ENCODE measurements at places on chromosomes 3 and 15. TPM values are rescaled to one million over a fixed set of nuclear protein-coding genes. Genes with fewer than 3 reads are reported as not detected.

DNA sequence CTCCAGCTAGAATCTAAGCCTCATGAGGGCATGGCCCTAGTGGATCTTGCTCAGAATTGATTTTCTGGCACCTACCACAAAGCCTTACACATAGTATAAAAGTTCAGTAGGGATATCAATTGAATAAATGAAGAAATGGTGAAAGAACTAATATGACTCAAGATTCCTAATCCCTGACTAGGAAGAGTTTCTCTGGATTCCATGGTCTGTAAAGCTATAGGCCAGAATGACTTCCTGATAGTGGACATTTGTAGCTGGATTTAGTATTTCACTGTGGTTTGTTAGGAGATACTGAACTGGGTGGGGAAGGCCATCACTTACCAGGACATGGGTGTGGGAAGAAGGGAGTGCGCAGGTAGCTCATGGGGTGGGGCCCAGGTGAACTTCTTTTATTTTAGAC, 168.9 kb downstream of the RAP2B start:
- H3K4me1 ChIP-seq, result no peaks in the 10 kb centered on the region
- no peaks in the 10 kb centered on the region for H3K36me3 ChIP-seq
- DNase-seq, result no peak

DNA sequence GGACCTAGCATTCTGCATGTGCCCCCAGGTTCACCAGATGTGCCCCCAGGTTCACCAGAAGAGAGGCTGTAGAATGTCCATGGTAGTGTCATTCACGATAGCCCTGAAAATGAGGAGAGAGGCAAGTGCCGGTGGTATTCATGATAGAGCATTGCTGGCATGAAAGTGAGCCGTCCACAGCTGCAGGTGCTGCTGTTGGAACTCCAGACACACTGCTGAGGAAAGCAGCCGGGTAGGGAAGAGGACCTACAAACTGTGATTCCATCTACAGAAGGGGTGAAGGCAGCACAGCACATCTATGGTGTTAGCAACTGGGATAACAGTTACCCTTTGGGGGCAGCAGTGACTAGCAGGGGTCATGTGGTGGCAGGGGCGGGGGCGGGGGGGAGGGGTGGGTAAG, 125.0 kb upstream of the PLXNA1 start:
- no peaks in the 10 kb centered on the region for H3K4me1 ChIP-seq
- no peak overlapping the region for H3K27ac ChIP-seq
- H3K36me3 ChIP-seq, result no peaks in the 10 kb centered on the region
- no peak overlapping the region for H3K4me3 ChIP-seq
- H3K27me3 ChIP-seq, result no peaks in the 10 kb centered on the region

DNA sequence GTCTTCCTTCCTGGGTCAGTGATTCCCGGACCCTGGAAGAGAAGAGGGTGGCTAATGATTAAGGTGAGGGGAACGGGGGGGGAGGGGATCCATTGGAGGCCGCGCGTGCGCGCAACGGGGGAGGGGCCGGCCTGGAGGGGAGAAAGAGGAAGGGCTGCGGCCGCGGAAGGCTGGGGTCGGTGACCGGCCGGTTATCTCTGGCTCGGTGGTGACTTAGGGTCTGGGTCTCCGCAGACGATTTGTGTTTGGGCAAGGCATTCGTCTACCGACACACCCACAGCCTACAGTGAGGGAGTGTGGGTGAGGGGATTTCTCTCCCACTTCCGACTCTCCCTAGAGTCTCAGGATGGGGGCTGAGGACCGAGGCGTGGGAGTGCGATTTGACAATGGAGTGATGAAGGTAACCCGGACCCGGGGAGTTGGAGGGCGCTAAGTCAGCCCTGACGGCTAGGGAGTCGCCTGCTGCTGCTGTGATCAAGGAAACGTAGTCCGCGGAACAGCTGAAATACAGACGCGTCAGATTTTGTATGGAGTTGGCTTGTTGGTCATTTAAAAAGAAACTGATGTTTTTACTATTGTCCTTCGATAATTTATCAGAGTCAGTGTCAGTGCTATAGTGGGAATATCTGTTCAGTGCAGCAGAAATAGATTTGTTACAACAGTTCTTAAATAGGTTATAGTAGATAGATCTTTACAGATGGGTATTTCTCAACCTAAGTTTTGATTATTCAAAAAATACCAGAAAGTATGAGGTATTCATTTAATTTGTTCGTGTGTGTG, 733 bp downstream of the RNF111 start:
- peak overlapping the region; percentile 91 for H3K27ac ChIP-seq
- peak overlapping the region; percentile 83 for H3K4me3 ChIP-seq
- H3K4me1 ChIP-seq, result peaks cover 17% of the 10 kb centered on the region
- H3K36me3 ChIP-seq, result no peaks in the 10 kb centered on the region
- DNase-seq, result no peak

DNA sequence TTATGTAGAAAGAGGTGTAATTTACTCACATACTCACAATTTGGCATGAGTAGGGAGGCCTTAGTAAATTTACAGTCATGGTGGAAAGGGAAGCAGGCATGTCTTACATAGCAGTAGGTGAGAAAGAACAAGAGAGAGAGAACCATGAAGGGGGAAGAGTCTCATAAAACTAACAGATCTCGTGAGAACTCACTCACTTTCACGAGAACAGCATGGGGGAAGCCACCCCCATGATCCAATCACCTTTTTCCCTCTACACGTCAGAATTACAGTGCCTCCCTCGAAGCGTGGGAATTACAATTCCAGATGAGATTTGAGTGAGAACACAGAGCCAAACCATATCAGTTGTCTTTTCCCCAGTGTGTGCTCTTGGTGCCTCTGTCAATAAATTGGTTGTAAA, 855.3 kb downstream of the TBL1XR1 start:
- no peak for DNase-seq
- no peaks in the 10 kb centered on the region for H3K36me3 ChIP-seq
- no peaks in the 10 kb centered on the region for H3K4me1 ChIP-seq
- no peak overlapping the region for H3K27ac ChIP-seq

DNA sequence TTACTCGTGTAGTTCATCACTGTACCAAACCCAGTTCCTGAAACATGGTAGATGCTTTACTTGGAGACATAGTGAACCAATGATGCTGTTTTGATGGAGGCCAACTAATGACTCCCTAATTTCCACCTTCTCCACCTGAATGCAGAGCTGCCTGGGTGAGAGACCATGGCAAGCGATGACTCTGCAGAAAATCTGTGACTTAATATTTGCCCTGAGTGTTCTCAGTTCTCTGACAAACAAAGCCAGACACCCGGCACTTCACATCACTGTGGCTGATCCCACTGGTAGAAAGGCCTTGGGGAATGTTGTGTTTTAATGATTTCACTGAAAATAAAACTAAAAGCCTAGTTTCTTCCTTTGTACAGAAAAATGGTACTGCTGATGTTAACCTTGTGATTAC, 39.5 kb upstream of the UBE3A start:
- H3K27me3 ChIP-seq, result no peaks in the 10 kb centered on the region
- no peak for DNase-seq
- H3K27ac ChIP-seq, result no peak overlapping the region
- H3K4me1 ChIP-seq, result no peaks in the 10 kb centered on the region

DNA sequence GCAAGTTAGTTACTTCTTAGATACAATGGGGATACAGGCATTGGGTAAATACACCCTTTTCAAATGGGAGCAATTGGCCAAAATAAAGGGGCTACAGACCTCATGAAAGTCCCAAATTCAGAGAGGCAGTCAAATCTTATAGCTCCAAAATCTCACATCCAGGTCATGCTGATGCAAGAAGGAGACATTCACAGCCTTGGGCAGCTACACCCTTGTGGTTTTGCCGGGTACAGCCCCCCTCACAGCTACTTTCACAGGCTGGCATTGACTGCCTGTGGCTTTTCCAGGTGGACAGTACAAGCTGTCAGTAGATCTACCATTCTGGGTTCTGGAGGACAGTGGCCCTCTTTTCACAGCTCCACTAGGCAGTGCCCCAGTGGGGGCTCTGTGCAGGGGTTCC, 17.5 kb upstream of the PLSCR1 start:
- no peaks in the 10 kb centered on the region for H3K4me1 ChIP-seq
- DNase-seq, result no peak
- H3K27ac ChIP-seq, result no peak overlapping the region
- H3K27me3 ChIP-seq, result no peaks in the 10 kb centered on the region

- H3K4me3 ChIP-seq, result no peak overlapping the region
- H3K4me1 ChIP-seq, result no peaks in the 10 kb centered on the region
- no peaks in the 10 kb centered on the region for H3K27me3 ChIP-seq
- H3K27ac ChIP-seq, result no peak overlapping the region
- peaks cover 35% of the 10 kb centered on the region for H3K36me3 ChIP-seq
Measured at GRCh38 chr3:182904164-182904563, 76.2 kb downstream of the DCUN1D1 start.

DNA sequence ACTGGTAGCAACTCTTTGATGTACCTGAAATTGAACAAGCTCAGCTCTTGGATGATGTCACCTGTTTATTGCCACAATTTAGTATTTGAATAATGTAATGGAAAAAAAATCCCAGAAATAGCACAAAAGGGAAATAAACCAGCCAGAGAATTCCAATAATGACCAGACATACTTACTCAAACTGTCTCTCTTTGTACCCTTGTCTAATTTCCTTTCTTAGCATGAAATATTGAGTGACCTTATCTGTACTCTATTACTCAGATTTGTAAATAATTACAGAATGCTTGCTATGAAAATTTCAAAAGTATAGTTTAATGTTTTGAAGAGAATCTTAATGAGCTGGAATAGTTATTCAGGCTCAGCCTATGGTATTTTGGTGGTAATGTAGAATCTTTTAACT, 555.4 kb upstream of the SGO1 start:
- no peak overlapping the region for H3K27ac ChIP-seq
- no peaks in the 10 kb centered on the region for H3K4me1 ChIP-seq
- no peak overlapping the region for H3K4me3 ChIP-seq
- no peak for DNase-seq
- no peaks in the 10 kb centered on the region for H3K36me3 ChIP-seq

DNA sequence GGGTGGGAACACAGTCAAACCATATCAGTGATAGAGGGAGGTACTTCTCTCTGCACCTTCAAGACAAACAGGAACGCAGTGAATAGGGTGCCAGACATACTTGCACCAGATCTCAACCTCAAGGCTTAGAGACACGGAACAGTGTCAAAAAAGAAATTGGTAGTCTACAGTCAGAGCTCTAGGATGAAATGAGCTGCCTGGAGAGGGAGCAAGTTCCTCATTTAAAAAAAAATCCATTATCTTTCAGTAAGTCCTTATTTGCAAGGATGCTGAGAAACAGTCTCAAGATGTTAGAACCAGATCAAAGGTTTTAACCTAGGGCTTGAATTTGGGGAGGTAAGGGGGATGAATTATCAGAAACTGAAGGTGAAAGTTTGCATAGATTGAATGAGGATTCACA, 20.2 kb upstream of the LMCD1 start:
- DNase-seq, result no peak
- H3K27me3 ChIP-seq, result no peaks in the 10 kb centered on the region
- no peaks in the 10 kb centered on the region for H3K36me3 ChIP-seq
- H3K4me3 ChIP-seq, result no peak overlapping the region

- H3K27ac ChIP-seq, result peak overlapping the region; percentile 93
- no peaks in the 10 kb centered on the region for H3K36me3 ChIP-seq
- no peaks in the 10 kb centered on the region for H3K27me3 ChIP-seq
- DNase-seq, result no peak
Measured at GRCh38 chr3:47283591-47284364, 1.0 kb downstream of the KLHL18 start.

DNA sequence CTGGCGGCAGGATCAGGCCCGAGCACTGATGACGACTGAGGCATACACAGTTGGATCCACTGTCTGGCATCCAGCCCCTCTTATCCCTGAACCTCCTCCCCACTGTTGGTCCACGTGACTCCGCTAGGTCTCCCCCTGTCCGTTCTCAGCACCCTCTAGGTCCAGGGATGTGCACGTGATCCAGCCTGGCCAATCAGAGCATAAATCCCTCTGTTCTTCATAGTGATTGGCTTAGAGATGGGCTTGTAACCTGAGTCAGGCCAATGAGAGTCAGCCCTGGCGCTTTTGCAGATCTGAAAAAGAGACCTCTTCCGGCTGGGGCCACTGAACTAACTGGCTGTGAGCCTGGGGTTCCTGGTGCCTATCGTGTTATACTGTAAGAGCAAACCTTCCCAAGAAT, 20.5 kb upstream of the IQSEC1 start:
- no peak for DNase-seq
- no peaks in the 10 kb centered on the region for H3K27me3 ChIP-seq
- no peak overlapping the region for H3K27ac ChIP-seq
- no peaks in the 10 kb centered on the region for H3K36me3 ChIP-seq
- H3K4me1 ChIP-seq, result no peaks in the 10 kb centered on the region

- H3K27me3 ChIP-seq, result no peaks in the 10 kb centered on the region
- H3K36me3 ChIP-seq, result no peaks in the 10 kb centered on the region
- no peak for DNase-seq
- no peak overlapping the region for H3K4me3 ChIP-seq
- no peak overlapping the region for H3K27ac ChIP-seq
Measured at GRCh38 chr3:10983219-10983916, 9.2 kb upstream of the SLC6A1 start.

- no peaks in the 10 kb centered on the region for H3K27me3 ChIP-seq
- H3K4me3 ChIP-seq, result no peak overlapping the region
- H3K27ac ChIP-seq, result no peak overlapping the region
- no peaks in the 10 kb centered on the region for H3K4me1 ChIP-seq
- H3K36me3 ChIP-seq, result no peaks in the 10 kb centered on the region
Measured at GRCh38 chr15:51450001-51450400, 108.5 kb downstream of the GLDN start.

GRCh38 chr15:59059076-59059597, 45.8 kb upstream of the CCNB2 start:
- no peaks in the 10 kb centered on the region for H3K27me3 ChIP-seq
- no peak overlapping the region for H3K27ac ChIP-seq
- no peak for DNase-seq
- no peak overlapping the region for H3K4me3 ChIP-seq
- peaks cover 15% of the 10 kb centered on the region for H3K36me3 ChIP-seq

- no peak overlapping the region for H3K4me3 ChIP-seq
- no peaks in the 10 kb centered on the region for H3K4me1 ChIP-seq
- DNase-seq, result no peak
- no peaks in the 10 kb centered on the region for H3K27me3 ChIP-seq
- no peaks in the 10 kb centered on the region for H3K36me3 ChIP-seq
- no peak overlapping the region for H3K27ac ChIP-seq
Measured at GRCh38 chr3:23760871-23761373, 44.8 kb upstream of the UBE2E1 start.

DNA sequence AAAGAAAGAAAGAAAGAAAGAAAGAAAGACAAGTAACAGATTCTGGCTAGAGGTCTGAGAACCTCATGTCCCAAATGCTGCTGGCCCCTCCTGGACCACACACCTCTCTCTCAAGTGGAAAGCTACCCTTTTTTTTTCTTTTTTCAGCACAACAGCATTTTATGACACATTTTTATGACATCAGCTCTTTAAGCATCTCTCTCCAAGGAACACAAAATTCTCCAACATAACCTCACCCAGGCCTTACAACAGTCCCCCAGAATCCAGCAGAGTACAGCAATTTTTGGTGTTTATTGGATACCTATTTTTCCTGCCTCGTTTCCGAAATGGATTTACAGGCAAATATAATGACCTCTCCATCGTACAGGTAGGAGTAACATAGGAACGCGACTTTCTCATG, 11.2 kb upstream of the NTRK3 start:
- H3K27ac ChIP-seq, result no peak overlapping the region
- H3K36me3 ChIP-seq, result no peaks in the 10 kb centered on the region
- DNase-seq, result no peak
- H3K4me1 ChIP-seq, result no peaks in the 10 kb centered on the region
- no peaks in the 10 kb centered on the region for H3K27me3 ChIP-seq

- no peaks in the 10 kb centered on the region for H3K4me1 ChIP-seq
Measured at GRCh38 chr3:193821151-193821668, 228.2 kb downstream of the OPA1 start.

GOLGA8R gene
- total RNA-seq, result 6.9 TPM

TCAIM gene
- 19.5 TPM for total RNA-seq

ATP13A4 gene
- 1.6 TPM for total RNA-seq

SLC22A13 gene
- total RNA-seq, result 0.65 TPM

ATP13A3 gene
- total RNA-seq, result 58.4 TPM

CHST13 gene
- 0.21 TPM for total RNA-seq

NFKBIZ gene
- 117 TPM for total RNA-seq
